C1 segment of cervical spinal cord (tissue), 14 donors: ENCODE measurements at places on chromosomes 4 and X.
A peak's percentile ranks its signal among the peaks of the same experiment; 100 is the strongest.

GRCh38 chr4:46146993-46147392, 23.1 kb upstream of the GABRG1 start:
- DNase-seq, result no peak

DNA sequence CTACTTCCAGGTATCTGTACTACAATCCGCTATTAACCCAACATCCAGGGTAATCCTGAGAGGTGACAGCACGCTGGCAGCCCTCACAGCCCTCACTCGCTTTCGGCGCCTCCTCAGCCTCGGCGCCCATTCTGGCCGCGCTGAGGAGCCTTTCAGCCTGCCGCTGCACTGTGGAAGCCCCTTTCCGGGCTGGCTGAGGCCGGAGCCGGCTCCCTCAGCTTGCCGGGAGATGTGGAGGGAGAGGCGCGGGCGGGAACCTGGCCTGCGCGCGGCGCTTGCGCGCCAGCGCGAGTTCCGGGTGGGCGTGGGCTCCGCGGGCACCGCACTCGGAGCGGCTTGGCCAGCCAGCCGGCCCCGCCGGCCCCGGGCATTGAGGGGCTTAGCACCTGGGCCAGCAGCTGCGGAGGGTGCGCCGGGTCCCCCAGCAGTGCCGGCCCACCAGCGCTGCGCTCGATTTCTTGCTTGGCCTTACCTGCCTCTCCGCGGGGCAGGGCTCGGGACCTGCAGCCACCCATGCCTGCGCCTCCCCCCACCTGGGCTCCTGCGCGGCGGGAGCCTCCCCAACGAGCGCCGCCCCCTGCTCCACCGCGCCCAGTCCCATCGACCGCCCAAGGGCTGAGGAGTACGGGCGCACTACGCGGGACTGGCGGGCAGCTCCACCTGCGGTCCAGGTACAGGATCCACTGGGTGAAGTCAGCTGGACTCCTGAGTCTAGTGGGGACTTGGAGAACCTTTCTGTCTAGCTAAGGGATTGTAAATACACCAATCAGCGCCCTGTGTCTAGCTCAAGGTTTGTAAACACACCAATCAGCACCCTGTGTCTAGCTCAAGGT, 87.3 kb downstream of the PRSS12 start:
- no peak for DNase-seq

- DNase-seq, result no peak
These were observed 31.6 kb upstream of the LSM6 start for GRCh38 chr4:146143888-146144287.

DNA sequence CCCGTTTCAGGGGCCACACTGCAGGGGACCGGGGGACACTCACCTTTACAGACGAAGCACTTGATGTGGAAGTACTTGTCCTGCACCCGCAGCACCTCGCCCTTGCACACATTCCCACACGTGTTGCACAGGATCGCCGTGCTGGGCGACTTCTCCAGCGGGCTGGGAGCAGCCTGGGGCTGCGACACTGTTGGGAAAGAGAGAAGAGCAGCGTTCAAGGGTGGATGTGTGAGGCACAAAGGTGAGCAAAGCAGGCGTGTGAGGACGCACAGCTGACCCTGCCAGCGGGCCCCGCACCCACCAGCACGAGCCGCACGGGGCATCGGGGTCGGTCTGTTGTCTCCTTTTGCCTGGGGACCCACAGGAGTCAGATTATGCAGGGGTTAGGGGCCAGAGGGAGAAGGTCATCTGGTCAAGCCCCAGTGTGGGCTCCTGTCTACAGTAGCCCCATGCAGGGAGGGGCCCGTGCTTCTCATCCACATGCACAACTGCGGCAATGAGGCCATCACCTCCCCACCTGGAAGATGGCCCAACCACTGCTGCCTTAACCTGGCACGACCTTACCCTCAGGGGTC, 52.1 kb downstream of the ABLIM2 start:
- DNase-seq, result no peak

- DNase-seq, result no peak
These were observed 181.8 kb downstream of the HS6ST2 start for GRCh38 chrX:132776486-132777210.

DNA sequence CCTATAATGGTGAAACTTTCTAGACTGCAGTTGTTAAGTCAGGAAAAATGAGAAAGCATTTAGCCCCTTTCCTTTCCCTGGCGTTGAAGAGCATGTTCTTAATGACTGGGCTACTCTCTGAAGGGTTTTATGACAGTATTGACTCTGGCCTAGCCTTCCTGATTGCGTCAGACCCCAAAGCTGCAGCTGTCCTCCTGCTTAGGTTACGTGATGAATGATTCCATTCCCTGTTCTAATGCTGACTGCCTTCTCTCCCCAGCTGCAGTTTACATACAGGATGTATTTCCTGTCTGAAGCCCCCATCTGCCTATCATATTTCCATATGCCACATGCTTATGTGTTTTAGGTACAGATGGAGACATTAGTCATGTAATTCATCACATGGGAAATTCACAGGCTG, 105.8 kb upstream of the EGFL6 start:
- no peak for DNase-seq

- no peak for DNase-seq
These were observed 14.9 kb upstream of the DCAF8L1 start for GRCh38 chrX:27996132-27996531.

DNA sequence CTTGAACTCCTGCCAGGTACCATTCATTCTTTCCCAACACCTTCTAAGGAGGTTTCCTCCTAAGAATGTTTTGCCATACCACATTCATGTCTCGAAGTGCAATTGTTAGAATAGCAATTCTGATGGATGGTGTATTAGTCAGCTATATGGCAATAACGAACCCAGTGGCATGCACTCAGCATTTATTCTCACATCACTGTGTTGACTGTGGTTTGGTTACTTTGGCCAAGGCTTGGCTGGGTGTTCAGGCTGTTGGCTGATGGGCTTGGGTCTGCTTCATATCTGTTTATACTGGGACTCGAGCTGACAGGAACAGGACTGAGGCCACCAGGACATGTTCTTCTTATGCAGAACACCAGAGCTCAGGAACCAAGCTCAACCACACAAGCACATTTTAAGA, 31.7 kb downstream of the PSAPL1 start:
- no peak for DNase-seq

GRCh38 chr4:186687265-186687664, 36.4 kb downstream of the FAT1 start:
- no peak for DNase-seq

DNA sequence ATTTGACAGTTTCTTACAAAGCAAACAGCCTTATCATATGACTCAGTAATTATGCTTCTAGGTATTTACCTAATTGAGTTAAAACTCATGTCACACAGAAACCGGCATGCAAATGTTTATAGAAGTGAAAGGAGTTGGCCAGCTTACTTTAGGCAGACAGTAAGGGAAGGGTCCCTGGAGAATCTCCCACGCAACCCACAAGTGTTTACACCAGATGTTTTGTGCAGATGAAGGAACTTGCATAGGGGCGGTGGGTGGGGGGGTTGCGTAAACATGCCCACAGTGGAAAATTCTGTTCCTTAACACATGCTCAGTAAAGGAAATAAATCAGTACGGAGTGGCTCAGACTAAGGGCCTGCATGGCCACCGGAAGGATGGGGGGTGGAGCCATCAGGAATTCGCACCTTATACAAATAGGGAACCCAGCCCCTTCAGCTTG, 330.5 kb upstream of the AADAT start:
- DNase-seq, result no peak

- DNase-seq, result no peak
These were observed 12.6 kb upstream of the JADE1 start for GRCh38 chr4:128796934-128797333.

DNA sequence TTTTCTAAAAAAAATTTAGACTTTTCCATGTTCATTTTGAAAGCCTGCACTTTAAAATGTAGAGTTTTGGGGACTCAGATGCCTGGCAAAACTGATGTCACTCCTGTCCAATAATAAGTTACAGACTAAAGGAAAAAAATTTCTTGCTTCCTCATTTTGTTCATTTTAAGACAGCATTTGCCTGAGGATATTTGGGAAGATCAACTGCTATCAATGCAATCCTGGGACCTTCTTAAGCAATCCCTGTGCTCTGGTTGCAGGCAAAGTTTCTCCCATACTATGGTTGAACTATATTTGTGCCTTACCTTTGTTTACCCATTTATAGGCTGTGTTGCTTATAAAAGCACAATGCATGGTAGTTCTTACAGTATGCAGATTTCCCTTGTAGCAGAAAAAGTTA, 280.4 kb downstream of the CFAP47 start:
- DNase-seq, result no peak

DNA sequence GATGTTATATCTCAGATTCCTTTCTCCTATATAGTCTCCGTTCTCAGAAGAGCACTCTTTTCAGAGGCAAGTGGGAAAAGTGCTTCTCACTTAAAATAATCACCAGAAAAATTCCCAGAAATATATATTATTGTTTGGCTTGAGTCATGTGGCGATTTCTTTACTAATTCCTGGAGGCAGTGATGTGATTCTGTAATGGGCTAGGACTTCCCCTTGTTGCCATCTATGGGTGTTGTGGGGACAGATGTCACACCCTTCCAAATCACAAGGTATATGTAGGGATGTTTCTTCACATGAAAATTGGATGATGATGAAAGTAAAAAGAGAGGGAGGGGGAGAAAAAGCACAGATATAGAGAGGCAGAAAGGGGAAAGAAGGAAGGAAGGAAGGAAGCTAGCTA, 553.4 kb downstream of the PPP4R3C start:
- no peak for DNase-seq

DNA sequence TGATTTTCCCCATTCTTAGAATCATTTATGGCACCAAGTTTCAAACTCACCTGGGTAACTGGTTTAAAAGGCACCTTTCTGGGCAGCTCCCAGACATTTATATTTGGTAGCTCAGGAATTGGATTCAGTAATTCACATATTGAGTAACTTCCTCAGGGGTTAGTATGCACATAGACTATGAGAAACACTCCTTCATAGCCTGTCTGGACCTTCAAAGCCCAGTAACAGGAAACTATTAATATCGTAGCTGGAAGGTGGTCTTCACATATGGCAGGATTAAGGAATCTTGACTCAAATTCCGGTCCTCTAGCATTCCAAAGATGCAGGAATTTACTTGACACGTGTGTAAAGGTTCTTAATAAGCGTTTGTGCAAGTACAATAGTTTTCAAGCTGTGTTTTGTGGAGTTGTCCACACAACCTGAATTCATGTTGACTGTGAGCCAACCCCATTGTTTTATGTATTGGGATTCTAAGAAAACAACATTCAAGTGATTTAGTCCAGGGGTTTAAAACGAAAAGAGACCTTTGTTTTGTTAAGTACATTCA, 78.4 kb downstream of the PLS3 start:
- DNase-seq, result no peak

GRCh38 chrX:124240422-124240821, 92.0 kb upstream of the TEX13D start:
- no peak for DNase-seq

- DNase-seq, result no peak
These were observed 246.7 kb downstream of the GPAT3 start for GRCh38 chr4:83782591-83782990.

- no peak for DNase-seq
These were observed 10.0 kb downstream of the CSTF2 start for GRCh38 chrX:100830143-100830542.

DNA sequence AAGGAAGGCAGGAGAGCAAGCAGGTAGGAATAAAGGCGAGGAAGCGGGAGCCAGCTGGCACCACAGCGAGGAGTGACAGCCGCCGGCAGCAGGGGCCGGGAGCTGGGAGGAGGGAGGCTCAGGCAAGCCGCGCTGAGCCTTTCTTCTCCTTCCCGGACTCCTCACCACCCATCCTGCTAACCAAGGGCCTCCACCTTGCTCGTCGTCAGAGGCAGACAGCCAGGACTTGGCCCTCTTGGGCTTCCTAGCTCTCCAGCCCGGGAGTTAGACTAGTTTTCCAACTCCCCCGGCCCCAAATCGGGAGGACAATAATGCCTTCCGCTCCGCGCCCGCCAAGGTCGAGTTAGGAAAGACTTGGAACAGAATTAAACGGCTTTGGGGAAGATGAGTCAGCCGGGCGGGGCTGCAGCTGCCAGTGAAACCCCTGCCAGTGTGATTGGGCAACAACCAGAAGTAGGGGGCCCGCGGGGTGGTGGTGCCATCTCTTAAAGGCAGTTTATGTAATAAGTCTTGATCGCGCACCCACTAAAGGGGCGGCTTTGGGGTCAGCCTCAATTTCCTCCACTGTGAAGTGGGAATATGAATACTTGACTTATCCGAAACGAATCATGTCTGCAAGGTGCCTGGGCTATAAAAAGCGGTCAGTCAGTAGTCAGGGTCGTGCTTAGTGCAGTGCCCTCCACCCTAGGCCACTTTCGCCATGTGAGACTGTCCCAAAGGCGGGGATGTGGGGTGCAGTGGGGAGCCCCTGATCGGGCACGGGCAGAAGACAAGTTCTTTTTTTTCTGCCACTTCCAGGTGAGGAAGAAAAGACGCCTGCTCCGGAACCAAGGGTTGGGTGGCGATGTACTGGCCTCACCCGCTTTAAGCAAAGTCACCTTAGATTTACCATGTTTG, 6.7 kb upstream of the HSD17B10 start:
- peak; percentile 6 for DNase-seq

GRCh38 chr4:8073206-8073863, 85.3 kb downstream of the ABLIM2 start:
- no peak for DNase-seq

DNA sequence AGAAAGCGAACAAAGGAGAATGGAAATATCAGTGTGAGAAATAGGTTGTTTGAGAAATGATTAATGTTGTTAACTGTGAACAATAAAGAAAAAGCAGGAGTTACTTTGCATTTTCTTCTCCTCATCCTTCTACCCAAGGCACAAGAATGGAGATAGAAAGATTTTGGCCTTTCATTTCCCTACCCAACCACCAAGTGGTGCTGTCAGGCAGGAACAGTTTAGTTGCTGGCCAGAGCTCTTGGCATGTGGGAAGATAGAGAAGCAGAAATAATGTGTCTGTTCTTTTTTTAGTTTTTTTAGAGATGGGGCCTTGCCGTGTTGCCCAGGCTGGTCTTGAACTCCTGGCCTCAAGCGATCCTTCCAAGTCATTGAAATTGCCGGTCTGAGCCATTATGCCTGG, 12.8 kb downstream of the HOPX start:
- no peak for DNase-seq

- DNase-seq, result no peak
These were observed 38.7 kb upstream of the HELT start for GRCh38 chr4:184979461-184980124.

DNA sequence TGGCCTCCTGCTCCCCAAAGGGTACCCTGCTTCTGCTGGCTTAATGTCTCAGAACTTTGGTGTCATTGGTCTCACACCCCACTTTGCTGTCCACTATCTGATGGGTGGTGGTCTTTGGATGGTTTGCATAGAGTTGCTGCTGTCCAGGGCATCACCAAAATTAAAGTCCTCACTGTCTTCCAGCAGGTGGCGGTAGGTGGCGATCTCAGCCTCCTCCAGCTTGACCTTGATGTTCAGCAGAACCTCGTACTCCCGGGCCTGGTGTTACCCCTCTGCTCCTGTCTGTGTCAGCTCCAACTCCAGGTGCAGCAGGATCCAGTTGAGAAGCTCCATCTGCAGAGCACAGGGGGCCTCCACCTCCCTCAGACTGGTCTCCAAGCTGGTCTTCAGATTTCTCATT, 1169.5 kb upstream of the PABPC4L start:
- no peak for DNase-seq

DNA sequence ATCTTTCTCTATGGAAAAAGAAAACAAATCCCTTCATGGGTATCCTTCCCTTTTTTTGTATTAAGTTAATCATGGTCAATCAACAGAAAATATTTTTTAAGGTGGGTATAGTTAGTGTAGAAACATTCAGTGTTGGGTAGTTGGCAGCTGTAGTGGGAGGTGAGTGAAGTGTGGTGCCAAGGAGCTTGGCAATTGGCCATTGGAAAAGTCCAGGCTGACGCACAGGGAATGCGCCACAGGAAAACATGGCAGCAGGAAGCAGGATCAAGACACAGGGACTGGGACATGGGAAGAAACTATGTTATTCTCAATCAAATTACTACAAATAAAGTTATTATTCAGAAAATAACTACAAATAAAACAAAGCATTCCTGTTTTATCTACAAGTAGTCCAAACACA, 20.0 kb downstream of the PALLD start:
- no peak for DNase-seq
